ENCODE measurements at places on chromosomes 1 and 21.

- DNase-seq, result no peak
Measured at GRCh38 chr1:116226017-116226416, 114.8 kb downstream of the MAB21L3 start.

DNA sequence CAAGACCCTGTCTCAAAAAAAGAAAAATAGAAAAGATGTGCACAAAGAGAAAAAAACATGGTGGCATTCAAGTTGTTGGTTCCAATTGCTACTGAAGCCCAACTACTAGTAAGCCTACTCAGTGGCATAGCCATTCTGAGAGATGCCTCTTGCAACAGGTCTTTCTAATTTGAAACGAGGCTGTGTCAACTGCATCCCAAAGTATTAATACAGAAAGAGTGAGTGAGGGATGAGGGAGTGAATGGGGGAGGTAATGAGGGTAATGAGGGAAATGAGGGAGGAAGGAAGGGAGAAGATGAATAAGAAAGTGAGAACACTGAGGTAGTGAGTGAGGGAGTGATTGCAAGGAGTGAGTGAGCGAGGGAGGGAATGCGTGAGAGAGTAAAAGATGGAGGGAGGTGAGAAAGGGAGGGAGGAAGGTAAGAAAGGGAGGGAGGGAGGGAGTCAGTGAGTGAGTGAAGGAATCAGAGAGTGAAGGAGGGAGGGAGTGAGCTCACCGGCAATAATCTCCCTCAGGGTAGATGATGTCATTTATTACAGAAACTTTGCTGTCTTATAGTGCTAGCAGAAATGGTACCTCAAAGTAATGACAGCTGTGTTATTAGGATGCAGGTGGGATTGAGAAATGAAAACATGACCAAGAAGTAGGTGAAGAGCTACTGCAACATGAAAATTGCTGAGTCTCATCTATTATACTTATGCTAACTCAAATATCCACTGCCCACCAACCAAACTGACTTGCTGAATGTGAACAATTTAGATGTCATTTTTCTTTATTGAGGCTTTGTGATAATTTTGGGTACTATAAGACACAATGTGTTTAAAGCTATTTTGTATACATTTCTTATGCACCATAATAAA lies 75.6 kb upstream of the ADAM30 start:
- DNase-seq, result no peak

GRCh38 chr21:35401476-35401875 lies 352.4 kb upstream of the RUNX1 start:
- DNase-seq, result no peak

DNA sequence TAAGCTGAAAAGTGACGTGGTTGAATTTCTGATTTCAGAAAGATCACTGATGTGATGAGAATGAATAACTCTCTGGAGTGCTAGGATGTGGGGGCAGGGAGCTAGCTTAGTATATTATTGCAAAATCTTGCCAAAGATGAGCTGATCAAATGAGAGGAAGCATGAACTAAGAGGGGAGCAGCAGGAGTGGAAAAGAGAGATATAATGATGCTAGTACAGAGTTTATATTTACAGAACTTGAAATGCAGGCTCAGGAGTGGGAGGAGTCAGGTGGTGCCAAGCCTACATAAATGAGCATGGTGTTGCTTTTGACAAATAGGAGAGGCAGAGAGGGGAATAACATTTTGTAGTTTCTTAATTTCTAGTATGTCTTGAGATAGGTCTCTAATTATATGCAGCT lies 38.1 kb upstream of the NBL1 start:
- no peak for DNase-seq

DNA sequence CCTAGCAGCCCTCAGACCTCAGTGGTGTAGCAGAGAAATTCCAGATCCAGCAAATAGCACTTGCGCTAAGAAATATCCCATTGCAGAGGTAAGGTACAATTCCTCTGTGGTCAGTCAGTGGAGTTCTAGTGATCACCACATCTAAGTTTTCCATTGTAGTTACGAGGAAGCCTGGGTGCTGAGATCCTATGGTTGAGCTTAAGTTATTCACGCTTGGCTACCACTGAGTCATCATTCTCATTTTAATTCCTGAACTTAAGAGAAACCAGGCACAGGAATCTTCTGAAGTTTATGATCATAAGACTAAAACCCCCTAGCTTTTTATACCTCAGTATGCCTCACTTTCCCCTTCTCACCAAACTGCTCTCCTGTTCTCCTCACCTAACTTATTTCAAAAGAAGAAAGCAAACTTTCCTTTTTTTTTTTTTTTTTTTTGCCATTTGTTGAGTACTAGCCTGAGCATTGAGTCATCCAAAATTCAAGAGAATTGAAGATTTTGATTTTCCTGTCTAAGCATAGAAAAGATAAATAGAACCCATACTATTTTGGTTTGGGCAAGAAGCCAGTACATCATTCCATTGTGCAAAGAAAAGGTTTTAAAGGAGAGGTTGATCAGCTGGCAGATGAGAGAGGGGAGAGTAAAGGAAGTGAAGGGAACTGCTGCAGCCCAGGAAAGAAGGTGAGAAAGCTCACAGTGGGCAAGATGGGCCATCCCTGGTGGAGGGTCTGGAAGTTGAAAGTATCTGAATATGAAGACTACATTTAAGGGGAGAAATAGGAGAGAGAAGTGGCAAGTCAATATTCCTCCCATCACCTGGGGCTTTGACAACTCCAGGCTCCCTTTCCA lies 39.9 kb downstream of the SERBP1 start:
- no peak for DNase-seq

GRCh38 chr1:105100102-105100501 lies 1350.4 kb downstream of the AMY1C start:
- no peak for DNase-seq

DNA sequence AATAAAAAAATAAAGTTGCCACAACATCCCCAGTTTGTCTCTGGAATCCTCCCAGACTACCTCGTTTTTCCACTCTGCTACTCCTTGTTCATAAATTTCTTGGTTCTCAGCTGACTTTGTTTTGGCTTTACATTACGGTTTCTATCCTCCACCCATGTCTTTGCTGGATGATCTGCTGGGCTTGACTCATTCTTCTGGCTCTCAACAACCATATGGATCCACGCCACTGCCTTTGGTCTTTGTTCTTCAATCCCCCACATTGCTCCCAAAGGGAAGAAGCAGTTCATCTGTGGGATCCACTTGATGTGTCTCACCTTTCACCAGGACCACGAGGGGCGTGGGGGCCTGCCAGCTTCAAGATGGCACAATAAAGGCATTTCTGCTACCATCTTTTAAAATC lies 67.1 kb upstream of the NBL1 start:
- no peak for DNase-seq

DNA sequence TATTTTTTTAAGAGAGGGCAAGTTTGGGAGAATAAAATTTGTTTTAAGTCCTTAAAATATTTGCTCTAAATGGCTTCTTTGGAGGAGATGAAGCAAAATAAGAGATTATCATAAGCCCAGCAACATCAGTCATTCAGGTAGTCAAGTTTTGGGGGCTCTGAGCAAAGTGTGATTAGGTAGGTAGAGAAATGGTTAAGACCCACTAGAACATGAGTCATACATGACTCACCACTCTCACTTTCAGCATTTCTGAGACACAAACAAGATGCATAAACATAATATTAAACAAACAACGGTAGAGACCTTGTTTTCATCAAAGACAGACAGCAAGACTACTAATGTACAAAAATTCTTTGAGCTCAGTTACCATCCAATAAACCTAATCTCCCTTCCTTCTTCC lies 272.2 kb downstream of the LMO4 start:
- no peak for DNase-seq

DNA sequence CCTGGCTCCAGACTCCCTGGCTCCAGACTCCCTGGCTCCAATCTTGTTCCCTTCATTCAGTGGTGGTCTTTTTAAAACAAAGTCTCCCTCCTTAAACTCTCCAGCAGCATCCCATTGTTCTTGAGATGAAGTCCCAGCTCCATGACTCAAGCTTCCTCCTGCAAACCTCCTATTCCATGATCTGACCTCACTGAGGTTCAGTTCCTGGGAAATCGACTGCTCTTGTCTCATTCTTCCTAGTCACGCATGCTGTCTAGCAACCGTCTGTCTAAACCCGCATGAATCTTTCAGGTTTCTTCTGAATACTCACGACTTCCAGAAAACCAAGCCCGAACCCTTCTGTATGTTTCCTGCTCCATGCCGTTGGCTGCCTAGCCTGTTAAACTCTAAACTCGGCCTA lies 91.9 kb downstream of the RAVER2 start:
- no peak for DNase-seq

GRCh38 chr1:3419415-3420204 lies 34.9 kb upstream of the ARHGEF16 start:
- no peak for DNase-seq

- DNase-seq, result no peak
Measured at GRCh38 chr1:27745466-27745865, 19.7 kb downstream of the FAM76A start.

GRCh38 chr1:152735648-152736047 lies 22.2 kb upstream of the KPRP start:
- DNase-seq, result no peak

GRCh38 chr1:91940496-91940895 lies 8.7 kb upstream of the BRDT start:
- DNase-seq, result no peak

GRCh38 chr1:96187020-96187419 lies 534.6 kb upstream of the PTBP2 start:
- no peak for DNase-seq

DNA sequence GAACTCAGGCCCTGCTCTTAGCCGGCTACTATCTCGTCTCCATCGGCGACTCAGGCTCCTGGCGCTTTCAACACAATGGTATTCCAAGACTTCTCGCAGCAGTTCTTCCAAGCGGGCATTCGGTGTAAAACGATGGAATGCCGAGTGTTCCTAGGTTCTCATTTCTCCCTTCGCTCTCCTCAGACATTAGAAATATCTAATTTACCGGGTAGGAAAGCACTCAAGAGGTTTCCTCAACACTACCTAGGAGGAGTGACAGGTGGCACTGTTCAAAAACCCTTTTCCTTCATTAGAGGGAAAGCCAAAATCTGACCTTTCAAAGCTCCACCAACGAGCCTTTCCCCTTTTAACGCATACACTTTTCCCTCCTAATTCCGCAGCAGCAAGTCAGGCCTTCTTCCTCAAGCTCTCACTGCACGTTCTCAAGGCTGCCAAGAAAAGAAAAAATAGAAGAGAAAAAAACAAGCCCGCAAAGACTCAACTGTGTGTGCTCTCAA lies 601 bp downstream of the UBE2G2 start:
- no peak for DNase-seq

GRCh38 chr21:35428489-35428888 lies 379.4 kb upstream of the RUNX1 start:
- no peak for DNase-seq

GRCh38 chr1:24553931-24554330 lies 2.0 kb upstream of the NCMAP start:
- DNase-seq, result no peak

DNA sequence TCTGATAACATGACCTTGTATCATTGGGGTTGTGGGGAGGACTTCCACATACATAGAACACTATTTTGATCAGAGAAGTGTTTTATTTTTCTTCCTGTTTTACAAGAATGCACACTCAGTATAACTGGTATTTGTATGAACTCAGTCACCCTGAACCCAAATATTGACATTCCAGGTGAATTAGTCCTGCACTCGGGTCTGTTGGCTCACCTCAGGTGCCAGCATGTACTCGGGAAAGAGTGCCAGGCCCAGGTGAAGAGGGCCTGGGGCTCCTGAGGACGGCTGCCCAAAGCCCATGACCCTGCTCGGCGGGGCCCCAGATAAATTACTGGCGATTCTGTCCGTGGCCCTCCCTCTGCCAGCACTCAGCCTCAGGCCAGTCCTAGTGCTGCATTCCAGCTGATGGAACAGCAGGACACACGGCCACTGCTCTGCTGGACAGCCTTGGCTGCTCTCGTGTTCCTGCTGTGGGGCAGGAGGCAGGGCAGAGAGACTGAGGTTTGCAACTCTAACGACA lies 75.4 kb upstream of the TMPRSS2 start:
- no peak for DNase-seq

DNA sequence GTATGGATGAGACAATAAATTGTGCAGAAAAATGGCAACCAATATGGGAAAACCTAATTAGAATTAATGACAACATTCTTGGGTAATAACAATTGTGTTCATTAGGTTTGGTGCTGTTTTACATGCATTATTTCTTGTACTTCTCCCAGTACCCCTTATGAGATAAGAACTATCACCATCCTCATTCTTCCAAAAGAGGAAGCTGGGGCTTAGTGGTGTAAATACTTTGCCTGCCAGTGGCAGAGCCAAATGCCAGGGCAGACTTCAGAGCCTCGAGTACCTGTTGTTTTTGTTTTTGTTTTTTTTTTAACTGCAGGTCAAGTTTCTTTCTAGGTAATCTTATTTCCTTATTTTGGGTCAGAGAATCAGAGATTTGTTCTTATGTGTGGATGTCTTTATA lies 206.4 kb downstream of the RHOU start:
- no peak for DNase-seq

Data from stimulated activated CD8-positive, alpha-beta memory T cell treated with anti-CD3 and anti-CD28 coated beads, Interleukin-7, amount 100 ng/mL, for 24 hours (primary cell).